Karpas-422 (cell line): ENCODE measurements at places on chromosomes 2 and 18. TPM values are rescaled to one million over a fixed set of nuclear protein-coding genes. Genes with fewer than 3 reads are reported as not detected.

DNA sequence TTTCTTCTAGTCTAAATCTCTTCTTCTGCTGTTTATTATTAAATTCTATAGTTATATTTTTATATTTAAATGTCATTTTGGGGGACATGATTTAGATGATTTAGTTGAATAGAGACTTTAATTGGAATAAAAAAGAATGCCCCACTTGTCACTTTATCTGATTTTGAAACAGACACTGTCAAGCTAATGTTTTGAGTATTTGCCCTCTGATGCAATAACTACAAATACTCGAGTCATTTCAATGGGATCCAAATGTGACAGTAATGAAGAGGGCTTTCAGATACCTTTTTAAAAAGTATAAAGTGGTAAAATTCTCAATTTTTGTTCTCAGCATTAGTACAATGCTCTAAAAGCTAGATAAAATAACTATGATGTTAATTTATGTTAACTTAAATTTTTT is 257.3 kb upstream of the SESTD1 start:
- DNase-seq = no peak

- no peak for DNase-seq
Measured at GRCh38 chr2:241833101-241833663, 24.2 kb downstream of the NEU4 start.

The ABCG8 gene
- not detected in 2 replicates for total RNA-seq

The CDK15 gene
- total RNA-seq = not detected in 2 replicates

DNA sequence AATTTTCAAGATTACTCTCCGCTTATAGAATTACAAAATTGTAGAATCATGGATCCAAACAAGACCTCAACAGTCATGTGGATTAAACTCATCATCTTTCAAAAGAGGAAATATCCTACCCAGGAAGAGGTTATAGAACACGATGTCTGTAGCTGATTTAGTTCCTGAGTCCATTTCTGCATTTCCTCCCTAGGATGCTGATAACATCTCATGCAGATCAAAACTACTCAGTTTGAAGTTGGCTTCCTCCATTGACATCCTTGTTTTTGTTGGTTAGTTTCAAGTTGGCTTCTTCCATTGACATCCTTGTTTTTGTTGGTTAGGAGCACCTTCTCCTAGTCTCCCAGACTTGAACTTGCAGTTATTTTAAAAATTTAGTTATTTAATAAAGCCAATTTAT is 147.5 kb downstream of the PARD3B start:
- DNase-seq = no peak

DNA sequence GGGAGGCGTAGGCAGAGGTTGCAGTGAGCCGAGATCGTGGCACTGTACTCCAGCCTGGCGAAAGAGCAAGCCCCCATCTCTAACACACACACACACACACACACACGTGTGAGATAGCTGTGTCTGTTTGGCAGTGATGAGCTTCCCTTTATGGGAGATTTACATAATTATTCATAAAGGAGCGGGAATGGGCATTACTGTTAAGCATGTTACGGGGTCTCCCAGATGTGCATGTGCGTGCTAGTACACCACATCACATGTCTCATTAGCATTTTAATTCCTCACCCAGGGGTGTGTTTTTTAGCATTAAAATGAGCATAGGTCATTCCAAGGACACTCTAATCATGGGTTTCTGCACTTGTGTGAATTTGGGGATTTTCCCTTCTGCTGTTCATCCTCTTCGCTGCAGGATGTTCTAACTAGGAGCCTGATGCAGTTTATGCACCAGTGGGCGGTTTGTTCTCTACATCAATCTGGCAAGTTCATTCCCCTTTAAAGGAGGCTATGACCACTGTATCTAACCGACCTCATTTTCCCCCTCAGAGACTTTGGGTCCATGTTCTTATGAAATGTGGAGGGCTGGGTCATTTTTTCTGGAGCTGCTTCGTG is 1.0 kb upstream of the FAM178B start:
- DNase-seq = no peak

DNA sequence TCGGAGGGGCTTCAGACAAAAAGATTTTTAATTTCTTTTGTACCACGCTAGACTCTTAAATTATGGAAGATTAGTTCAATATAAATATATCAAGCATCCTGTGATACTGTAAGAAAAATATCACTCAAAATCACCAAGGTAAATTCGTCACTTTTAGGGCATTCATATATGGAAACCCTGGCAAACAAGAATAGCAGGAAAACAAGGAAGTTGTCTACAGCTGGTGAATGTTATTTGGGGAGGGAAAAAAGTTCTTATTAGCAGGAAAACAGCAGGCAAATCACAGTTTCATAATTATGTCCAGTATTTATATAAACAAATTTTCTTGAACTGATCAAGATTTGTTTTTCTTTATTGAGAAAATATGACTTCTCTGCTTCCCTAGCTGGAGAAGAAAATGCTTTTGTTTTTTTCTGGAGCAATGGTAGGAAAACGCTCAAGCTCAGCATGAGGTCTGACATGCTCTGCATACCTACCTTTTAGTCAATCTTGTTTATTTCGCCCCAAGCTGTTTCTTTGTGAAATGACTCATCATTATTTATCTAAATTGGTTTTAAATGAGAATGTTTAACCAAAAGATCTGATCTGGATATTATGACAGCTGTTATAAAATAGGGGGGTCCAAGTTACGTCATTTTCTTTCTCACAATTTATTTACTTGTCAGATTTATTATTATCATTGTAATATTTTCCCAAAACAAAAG is 14.7 kb downstream of the LINC00305 start:
- DNase-seq = no peak

The NFU1 gene
- total RNA-seq = 42.8 and 51.3 TPM in 2 replicates

DNA sequence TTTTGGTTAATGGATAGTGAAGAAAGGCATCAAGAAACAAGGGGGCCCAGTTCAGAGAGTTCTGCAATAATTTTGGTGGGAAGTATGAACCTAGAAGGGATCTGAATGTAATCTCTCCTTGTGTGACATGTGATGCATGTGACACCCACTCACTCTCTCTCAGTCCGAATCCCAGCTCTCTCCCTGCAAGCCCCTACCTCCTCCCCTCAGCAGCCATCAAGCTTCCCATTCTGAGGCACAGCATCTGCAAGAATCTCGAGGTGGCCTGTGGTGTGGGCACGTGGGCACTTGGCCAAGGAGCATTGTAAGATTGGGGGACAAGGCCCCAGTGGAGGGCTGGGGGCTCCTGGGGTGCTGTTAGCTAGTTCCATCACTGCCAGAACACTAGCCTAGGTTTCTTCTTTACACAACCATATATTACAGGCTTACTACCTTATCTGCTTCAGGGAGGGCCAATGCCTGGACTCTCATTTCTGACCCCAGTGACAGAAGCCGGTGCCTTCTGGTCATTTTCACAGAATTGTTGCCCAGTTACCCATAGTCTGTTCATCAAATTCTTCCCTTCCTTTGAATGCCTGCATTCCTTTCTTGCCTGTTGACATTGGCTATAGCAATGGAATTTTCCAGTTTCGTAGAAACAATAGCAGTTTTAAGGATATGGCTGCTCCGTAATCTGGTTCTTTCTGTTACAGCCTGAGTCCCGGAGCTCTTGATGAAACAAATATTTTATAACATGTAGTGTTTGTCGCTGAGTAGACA is 13.3 kb upstream of the LCLAT1 start:
- DNase-seq = no peak

- DNase-seq = no peak
Measured at GRCh38 chr2:70949086-70949485, 13.4 kb downstream of the ATP6V1B1 start.

The CHRND gene
- not detected in 2 replicates for total RNA-seq

- no peak for DNase-seq
Measured at GRCh38 chr2:10913501-10914271, 2.0 kb downstream of the KCNF1 start.

- DNase-seq = no peak
Measured at GRCh38 chr2:8436585-8436984, 245.3 kb upstream of the ID2 start.

DNA sequence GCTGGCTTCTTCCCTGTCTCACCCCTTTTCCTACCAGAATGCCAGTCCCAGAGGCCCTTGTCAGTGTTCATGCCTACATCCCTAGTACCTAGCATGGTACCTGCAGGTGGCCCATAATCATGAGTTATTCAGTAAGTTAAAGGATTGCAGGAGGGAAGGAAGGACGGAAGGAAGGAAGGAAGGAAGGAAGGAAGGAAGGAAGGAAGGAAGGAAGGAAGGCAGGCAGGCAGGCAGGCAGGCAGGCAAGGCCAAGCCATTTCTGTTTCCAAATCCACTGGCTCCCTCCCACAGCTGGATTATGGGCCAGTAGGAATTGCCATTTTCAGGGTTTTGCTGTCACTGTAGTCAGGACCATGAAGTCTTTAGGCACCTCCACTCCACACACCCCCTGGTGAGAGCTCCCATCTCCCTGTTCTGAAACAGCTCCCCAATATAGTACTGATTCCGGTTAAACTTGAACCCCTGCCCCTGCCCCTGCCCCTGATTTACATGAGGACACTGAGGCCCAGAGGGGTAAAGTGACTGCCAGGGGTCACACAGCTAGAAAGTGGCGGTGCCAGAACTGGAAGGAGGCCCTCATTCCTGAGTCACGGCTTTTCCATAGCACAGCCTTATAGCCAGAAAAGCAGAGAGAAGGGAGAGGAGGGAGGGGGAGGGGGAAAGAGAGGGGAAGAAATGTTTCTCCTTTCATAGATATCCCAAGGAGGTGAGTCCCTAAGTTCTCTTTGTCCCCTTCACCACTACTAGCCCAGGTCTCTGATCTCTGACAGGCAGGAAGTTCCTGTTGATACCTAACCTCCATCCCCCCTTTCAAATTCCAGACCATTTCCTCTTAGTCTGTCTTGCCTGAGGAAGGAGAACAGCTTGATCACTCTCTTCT is 12.2 kb upstream of the TNS1 start:
- DNase-seq = no peak

DNA sequence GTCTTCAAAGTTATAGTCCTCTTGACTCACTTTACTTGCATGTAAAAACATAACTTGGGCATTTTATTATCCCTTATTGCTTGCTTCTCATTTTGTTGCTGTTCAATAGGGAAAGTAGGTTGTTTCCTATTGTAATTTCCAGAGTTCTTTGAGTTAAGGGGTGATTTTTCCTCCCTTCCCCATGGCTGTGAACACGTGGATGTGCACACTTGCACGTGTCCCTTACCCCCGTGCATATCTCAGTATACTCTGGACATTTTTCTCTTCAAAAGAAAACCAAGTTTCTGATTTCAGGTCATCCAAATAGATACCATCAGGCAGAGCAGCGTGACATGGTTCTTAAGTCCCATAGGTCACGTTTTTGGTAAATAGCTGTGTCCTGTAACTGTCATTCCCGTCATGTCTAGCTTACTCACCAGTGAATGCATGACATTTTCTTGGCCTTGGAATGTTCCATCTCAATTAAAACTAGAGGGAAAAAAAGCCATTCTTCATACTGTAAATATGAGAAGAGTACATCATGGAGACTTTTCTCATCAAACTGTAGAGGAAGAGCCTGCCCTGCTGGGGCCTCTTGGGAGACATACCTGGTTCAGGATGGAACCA is 83.3 kb upstream of the KCNE4 start:
- DNase-seq = no peak
